ENCODE measurements at places on chromosomes 5 and 9. TPM values are rescaled to one million over a fixed set of nuclear protein-coding genes. Genes with fewer than 3 reads are reported as not detected.

DNA sequence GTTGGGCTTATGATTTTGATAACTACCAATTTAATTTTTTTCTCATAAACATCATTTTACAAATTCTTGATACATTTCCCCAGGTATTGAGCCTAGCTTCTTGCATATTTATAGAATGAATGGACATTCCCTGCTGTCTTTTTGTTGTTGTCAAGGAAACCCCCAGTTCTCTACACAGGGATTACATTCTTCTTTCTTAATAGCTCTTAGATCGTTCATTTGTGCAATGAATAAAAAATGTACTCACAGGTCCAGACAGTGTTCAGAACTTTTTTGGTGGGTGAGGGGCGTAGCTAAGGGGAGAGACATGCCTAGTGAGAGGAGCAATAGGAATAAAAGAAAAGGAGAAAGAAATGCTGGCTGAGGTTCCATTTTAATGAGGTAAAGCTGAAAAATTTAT, 58.6 kb downstream of the VCAN start:
- DNase-seq: no peak

DNA sequence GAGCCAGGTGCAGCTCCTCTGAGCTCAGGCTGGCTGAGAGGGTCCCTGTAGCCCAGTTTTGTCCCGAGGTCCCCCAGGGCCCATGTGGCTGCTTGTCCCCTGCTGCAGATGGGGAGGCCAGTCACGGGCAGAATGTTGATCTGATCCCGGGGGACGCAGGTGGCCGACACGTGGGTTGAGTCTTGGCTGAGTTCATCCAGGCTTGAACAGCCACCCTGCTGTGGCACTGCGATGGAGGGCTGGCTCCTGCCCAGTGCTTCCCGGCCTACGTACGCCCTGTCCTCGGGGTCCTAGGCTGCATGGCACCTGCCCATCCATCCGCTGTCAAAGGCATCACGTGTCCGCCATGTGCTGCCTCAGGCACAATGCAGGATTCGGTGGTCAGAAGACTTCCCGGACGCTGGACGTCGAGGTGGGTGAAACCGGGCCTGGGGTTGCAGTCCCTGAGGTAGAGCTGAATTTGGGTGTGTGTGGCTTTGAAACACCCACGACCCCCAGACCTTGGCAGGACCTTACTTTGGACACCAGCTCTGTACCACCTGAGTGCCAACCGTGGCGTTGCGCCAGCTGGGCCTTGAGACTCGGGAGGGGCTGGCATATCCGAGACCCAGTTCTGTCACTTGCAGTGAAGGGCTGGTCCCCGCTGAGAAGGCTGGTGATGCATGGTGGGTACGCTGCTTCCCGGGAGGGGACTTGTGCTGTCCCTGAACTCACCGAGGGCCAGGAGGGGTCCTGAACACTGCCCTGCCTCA, 22.3 kb downstream of the RXRA start:
- no peak for DNase-seq

DNA sequence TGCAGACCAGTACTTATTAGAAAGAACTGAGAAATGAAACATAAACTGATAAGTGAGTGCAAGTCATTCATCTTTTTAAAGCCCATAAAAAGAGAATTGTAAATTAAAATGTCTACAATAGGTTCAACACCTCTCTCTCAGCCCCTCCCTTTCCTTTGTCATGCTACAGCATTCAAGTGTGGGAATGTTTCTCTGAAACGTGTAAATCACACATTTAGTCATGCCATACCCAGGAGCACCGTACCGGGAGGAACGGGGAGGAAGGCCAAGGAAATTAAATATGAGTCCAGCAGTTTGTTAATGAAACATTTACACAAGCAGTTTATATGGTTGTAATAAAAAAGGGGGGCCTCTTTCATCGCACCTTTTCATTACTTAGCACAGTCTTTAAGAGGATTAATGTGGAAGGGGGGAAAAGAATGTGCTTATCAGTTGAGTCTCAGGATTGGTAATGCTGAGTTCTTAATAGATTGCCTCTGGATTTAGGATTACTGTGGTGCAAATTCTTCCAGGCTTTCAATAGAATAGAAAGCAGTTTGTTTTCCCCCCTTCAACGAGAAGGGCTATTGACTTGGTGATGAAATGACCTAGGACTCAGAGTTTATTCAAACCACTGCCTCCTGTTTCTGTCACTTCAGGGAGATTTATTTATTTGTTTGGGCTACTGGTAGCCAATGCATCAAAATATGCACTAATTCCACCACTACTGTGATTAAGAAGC, 176.0 kb upstream of the ZNF608 start:
- no peak for DNase-seq

DNA sequence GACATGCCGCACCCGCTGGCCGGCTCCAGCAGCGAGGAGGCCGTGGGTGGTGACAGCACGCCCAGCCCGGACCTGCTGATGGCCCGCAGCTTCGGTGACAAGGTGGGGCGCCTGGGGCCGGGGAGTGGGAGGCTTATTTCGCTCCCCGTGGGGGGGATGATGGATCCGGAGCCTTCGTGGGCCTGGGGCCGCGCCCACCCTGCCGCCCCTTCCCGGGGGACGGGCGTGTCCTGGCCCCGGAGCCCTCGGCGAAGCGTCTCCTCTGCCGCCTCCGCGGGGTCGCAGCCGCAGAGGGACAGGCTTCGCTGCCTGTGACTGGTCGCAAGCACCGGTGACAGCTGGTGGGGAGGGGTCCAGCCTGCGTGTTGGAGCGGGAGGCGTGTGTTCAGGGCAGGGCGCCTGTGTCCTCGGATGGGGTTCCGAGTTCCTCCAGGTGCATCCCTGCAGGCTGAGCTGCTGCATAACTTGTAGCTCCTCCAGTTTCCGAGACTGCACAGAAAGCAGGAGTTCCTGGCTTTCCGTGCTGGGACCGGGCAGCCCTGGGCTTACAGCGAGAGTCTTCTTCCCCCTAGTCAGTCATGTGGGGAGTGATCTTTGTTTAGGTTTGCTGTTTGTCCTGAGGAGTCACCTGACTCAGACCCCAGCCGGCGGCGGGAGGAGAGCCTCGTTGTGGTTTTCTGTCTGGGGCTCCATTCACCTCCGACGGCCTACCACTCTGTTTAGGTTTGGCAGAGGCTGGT, 666 bp downstream of the SNX30 start:
- DNase-seq: peak; percentile 74

DNA sequence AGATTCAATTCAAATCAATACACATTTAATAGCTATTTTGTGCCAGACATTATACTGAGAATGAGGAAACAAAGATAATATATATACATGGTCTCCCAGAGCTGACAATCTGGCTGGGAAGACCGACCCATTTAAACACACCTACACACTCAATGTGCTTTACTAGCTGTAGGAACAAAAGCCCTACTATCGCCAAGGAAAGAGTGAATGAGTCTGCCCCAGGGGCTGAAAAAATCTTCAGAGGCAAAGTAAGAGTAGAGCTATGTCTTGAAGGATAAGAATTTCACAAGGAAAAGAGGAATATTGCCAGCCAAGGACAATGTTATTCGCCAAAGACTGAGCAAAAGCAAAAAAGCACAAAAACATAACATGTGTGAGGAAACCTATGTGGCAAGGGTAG, 6.6 kb downstream of the PFDN1 start:
- DNase-seq: no peak

DNA sequence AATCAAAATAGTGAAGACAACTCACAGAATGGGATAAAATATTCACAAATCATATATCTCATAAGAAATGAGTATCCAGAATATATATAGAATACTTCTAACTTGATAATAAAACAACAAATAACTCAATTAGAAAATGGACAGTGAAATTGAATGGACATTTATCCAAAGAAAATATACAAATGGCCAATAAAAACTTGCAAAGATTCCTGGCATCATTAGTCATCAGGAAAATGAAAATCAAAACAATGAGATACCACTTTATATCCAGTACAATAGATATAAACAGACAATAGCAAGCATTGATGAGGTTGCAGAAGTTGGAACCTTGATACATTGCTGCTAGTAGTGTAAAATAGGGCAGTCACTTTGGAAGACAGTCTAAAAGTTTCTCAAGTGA, 12.8 kb upstream of the TLR4 start:
- no peak for DNase-seq

CCDC187 gene
- total RNA-seq: not detected

SPATA31C1 gene
- total RNA-seq: not detected

BHMT2 gene
- not detected for total RNA-seq

CCIN gene
- not detected for total RNA-seq

KLHL3 gene
- total RNA-seq: 17.2 TPM

Measured in activated naive CD4-positive, alpha-beta T cell treated with anti-CD3 and anti-CD28 coated beads, Interleukin-2, amount 50 U/mL, for 72 hours (primary cell).